Aorta (tissue), 5 donors: ENCODE measurements at places on chromosomes 12 and 14.

DNA sequence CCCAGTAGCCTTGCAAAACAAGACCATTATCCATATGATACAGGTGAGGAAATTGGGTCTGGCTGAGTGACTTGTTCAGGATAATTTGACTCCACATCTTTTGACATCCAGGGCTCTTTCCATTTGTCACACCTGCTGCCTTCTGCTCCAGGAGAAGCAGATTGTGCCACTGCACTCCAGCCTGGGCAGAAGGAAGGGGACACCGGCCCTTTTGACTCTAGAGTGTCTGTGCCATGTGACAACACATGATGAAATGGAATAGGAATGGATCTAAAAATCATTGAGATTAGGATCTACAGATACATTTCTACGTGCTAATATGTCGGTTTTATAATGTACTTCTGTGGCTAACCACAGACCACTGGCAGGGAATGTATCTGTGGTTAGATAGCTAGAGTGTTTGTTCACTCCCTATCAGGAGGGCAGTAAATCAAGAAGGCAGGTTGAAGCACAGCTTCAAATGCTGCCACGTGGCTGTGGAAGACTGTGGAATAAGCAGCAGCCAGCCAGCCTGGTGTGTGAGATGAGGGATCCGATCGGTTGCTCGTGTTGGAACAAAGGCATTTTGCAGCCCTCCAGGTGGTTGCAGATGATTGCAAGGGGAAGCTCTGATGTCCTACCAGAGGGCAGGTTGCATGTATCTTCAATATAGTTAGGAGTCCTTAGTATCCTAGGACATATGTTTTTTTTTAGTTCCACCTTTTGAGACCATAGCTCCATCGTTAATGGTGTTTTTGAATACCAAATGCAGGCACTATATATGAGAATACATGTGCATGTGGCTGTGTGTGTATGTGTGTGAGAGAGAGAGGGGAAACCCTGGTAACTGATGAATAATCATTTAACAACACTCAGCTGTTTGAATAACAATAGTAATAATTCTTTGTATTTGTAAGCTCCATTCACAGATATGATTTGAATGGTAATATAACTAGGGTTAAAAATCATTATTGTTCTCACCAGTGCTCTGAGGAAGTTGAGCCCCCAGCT, 28.6 kb downstream of the EML1 start:
- DNase-seq: no peak

DNA sequence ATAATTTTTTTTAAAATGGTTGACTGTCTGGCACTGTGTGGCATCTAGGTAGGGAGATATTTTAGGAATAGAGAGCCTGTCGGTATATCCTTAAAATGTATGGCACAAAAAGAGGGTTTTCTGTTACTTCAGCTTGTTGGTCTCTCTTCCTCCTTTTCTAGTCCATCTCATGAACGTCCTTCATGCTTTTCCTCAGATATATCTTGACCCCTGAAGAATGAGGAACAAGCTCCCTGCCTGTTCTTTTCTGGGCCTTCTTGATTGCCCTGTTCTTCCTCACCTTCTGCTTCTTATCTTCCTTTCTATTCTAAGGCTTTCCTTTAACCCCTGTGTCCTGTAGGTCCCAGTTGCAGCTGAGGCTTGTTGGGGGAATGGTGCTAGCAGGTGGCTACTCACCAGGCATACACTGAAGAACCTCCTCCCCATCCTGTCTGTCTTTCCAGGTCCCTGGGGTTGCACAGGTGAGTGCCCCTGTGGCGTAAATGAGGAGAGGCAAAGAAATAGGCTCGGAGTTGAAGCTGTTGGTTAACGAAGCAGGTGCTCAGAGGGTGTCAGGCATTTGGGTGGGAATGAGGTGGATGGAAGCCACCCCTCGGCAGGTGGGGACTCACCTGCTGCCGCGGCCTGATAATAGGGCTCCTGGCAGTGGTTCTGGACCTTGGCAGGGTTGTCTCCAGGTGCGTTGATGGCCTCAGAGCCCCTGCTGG, 7.2 kb upstream of the C1R start:
- DNase-seq: no peak

DNA sequence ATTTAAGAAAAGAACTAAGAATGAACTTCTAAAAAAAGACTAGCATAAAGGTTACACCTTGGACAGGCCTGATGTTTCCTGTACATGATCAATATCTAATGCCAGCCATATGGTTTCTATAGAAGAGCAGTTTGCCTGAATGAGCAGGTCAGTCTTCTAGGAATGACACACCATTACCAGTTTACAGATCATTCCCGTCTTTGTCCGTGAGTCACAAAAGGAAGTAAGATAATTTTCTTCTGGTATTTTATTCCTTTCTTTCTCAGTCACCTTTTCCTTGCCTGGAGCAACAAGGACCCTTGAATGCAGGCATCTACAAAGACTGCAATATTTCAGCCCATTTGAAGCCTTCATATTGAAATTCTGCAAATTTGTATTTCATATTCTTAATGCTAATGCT, 44.6 kb upstream of the CNTN1 start:
- DNase-seq: no peak

DNA sequence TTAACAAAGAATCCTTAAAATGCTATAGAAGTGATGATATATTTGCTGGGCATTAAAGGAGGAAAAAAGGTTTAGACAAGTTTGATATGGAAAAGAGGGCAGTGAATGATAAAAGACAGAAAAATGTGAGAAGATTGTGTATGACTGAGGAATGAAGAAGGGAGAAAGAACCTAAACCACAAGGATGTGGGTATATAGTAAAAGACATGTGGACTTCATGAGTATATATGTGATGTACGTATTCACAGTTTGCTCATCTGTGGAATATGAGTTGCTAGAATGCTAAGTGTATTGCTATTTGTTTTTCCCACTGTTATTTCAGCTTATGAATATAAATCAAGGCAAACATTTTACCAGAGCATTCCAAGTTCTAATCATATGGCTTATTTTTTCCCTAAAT, 2.1 kb upstream of the SLC16A7 start:
- DNase-seq: no peak

DNA sequence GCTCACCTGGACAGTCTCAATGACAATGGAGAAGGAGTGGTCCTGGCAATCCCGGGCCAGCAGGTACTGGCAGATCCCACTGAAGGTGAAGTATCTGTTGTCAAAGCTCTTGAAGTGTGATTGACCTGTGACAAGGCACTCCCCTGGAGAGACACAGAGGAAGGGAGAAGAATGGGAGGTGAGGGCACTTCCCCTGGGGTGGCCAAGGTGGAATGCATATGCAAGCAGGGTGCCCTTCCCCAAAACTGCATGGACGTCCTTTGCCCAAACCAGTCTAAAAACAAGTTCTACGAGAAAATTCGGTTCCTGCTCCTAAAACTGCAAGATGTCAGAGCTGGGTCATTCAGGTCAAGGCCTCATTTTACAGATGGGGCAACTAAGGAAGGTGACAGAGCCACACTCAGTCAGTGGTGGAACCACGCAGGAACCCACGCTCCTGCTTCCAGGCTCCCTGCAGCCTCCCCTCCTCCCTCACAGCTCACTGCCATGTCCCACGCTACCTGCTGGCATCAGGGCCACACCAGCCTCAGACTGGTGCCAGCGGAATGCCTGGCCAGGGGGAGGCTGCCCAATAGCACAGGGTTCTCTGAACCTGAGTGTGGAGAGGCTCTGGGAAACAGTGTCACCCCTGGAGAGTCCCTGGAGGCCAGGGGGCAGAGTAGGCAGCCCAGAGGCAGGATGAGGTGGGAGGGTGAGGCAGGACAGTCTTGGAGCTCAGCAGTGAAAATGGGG, 59.2 kb downstream of the VWF start:
- DNase-seq: no peak

DNA sequence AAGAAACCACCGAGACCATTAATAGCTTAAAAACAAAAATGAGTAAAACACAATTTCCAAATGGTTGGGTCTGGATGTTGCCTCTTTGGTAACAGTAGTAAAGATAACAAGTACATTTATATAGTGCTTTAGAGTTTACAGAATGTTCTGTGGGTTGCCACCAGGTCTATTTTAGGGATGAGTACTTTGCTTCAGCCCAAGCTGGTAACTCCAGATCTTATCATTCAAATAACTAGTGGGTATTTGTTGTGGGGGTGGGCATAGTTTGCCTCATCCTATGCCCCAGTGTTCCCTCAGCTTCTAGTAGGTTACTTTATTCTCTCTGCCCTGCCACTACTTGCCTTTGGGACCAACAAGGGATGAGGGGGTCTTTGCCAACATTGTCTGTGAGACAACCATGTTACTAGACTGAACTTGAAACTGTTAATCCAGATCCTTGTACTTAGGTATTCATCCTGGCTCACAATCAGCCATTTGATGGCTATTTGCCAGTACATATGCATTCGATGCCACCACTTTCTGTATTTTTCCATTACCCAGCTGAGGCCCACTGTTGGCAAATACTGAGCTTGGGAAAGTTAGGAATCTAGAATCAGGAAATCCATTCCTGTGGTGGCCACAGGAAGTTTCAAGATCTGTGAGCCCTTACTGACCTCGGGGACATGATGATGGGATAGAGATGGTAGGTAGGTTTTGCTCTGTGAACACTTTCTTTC, 17.6 kb upstream of the AKAP6 start:
- DNase-seq: no peak
